ENCODE measurements at places on chromosomes 7 and 10.

GRCh38 chr10:91589015-91589657, 43.7 kb downstream of the PPP1R3C start:
- DNase-seq, result no peak

GRCh38 chr7:22240904-22241571, 115.9 kb downstream of the RAPGEF5 start:
- DNase-seq, result no peak

GRCh38 chr10:48285710-48286109, 11.2 kb upstream of the FRMPD2 start:
- DNase-seq, result no peak

- DNase-seq, result no peak
These were observed 5.4 kb downstream of the IDI1 start for GRCh38 chr10:1043532-1043995.

- DNase-seq, result no peak
These were observed 75.2 kb upstream of the NPVF start for GRCh38 chr7:25303281-25304181.

DNA sequence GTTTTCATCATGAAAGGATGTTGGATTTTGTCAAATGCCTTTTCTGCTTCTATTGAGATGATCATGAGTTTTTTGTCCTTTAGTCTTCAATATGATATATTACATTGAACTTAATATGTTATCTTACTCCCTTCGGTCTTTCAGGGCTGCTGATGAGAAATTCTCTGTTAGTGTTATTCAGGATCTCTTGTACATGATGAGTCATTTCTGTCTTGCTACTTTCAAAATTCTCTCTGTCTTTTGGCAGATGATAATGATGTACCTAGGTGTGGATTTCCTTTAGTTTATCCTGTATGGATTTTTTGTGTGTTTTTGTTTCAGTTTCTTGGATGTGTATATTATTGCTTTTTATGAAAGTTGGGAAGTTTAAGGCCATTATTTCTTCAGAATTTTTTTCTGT, 320.9 kb upstream of the NPSR1 start:
- no peak for DNase-seq

DNA sequence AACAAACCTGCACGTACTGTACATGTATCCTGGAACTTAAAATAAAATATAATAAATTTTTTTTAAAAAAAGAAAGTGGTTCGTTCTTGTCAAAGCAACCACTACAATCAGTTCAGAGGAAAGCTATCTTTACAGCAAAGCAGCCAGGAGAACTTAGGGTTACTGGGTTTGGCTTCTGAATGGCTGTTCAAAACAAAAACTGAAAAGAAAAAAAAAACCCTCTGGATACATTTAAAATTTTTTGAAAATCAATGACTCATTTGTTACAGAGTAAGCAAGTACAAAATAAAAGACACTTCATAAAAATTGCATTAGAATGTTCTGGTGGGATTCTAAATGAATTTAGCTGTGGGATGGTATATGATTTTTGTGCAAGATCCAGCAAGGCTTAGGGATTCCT, 28.6 kb upstream of the ADD3 start:
- DNase-seq, result no peak

Measured in Caco-2 (cell line).